ENCODE measurements at places on chromosomes 4 and X.

DNA sequence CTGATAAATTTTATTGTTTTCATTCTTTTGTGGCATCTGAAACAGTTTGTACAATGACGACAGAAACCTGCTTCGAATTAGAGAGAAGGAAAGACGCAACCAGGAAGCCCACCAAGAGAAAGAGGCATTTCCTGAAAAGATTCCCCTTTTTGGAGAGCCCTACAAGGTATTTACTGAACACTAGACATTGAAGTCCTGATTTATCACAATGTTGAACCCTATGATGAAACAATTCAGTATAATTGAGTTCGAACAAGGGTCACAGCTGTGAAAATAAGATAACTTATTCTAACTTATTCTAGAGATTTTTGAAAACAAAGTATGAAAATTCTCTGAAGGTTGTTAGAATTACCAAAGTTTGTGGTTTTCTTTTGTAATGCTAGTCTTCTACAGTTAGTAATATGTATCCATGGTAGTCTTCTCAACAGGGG, 111.3 kb downstream of the AFF1 start:
- DNase-seq: no peak

DNA sequence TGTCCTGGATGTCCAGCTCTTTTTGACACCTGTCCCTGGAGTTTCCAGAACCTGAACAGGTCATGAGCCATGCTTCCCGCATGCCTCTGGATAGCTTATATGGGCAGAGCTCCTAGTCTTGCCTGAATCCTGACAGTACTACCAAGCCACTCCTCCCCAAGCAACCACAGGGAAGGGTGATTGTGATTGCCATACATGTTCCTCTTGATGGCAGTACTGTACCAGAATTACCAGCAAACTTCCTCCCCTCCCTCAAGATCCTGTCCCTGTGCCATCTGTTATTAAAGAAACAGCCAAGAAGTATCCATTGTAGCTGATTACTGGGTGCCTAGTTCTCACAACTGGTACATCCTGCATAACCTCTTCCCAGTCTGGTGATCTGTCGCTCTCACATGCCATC, 264.3 kb upstream of the AGTR2 start:
- no peak for DNase-seq

DNA sequence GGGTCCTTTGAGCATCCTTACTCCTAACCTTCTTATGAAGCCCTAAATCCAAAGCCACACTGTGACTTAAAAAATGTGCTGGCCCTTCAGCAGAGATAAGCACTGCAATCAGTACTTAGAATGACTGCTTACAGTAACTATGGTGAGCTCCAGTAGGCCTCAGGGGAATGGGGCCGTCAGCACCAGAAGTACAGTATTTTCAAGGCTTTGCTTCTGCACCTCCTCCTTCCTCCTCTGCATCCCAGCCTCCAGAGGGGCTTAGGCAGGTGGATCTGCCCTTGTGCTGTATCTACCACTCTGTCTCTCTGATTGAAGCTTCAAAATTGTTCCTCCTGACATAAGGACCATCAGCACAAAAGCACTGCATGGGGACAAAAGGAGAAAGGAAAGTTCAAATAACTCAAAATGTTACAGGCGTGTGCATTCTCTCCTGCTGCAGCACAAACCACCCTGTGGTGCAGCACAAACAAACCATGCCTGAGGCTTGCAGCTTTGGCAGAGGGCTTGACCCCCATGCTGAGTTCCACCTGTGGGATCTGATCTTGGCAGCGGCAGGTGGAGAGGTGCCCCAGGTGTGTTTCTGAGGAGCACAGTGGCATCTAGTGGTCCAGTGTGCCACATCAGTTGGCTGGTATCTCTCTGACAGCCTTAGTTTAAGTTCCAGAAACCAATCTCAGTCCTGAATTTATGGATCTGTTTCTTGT, 164.7 kb downstream of the SOWAHB start:
- no peak for DNase-seq

DNA sequence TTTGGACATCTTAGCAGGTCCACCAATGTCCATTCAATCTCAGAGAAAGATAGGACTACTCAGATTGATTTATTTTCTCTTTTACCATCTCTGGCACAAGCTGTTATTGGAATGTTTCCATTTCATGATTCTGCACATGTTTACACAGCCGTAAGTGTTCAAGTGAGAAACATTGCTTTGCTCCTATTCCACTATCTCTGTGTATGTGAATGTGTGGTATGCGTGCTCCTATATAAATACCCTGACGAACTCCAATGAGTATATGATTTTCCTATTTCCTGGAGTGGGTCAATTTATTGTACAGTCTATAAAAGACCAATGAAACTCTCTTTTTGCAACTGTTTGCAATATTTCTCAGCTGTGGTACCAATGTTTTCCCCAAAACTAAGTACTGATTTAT, 221.0 kb upstream of the GALNT7 start:
- DNase-seq: no peak
